ENCODE measurements at places on chromosomes 12 and 14.
A peak's percentile ranks its signal among the peaks of the same experiment; 100 is the strongest.

DNA sequence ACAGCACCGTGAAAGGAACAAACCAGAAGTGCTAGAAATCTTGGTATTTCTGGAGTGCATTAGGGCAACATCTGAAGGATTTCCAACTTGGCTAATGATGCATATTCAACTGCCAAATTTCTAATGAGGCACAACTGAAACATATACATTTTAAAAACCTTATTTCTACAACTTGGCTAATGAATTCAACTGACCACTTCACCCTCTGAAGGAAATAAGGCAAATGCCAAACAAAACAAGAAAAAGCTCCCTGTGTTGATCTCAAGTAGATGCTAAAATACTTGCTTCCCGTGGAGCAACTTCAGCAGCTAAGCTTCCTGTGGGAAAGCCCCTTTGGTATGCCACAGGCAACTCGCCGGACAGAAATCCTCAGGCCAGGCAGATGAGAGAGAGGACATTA lies 167.1 kb downstream of the TTC7B start:
- DNase-seq = no peak

DNA sequence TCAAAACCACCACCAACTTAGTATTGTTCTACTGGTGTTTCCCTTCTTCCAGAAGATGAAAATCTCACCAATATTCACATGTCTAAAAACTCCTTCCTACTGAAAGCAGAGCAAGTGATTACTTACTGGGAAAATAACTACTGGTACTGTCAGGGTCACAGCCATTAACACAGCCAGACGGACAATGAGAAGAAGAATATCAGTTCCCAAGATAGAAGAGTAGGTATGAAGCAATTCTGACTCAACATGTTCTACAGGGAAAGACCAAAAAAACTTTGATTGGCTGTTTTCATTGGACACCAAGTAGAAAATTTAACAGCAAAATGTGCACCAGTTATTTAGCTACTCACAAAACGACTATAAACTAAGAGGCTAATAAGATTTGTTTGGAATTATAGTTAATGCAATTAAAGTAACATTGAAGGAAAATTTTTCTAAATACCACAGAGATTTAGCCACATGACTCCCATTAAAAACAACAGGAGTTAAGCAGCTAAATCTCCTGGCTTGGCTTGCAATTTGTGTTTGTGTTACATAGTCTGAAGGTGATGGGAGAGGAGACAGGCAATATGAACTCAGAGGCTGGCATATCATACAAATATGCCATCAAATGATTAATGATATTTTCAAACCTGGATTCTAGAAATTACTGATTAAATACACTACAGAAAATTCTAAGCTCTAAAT lies 9.5 kb downstream of the SLC38A2 start:
- DNase-seq = no peak

DNA sequence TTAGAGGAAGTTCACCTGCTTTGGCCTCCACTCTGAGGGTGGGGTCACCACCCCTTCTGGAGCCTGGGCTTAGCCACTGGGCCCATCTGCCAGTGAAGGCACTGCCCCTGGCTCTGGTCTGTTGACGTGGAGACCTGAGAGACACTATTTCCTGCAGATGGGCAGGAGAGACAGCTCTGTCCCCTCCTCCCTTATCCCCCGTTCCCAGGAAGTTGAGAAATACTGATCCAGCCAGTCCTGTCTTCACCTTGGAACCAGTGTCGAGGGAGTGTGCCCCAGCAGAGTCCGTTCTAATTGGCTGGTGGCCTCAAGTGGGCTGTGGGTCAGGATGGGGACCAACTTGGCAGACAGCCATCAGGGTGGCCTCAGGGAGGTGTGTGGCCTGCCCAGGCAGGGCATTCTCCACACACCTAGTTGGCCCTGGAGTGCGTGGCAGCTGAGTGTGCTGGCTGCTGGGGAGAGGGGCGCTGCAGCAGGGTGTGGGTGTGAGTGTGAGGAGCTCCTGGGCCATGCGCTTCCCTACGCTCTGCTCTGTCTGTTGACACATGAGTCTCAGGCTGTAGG lies 25.4 kb downstream of the CLSTN3 start:
- no peak for DNase-seq

- no peak for DNase-seq
Measured at GRCh38 chr12:67388331-67389138, 119.4 kb downstream of the CAND1 start.

DNA sequence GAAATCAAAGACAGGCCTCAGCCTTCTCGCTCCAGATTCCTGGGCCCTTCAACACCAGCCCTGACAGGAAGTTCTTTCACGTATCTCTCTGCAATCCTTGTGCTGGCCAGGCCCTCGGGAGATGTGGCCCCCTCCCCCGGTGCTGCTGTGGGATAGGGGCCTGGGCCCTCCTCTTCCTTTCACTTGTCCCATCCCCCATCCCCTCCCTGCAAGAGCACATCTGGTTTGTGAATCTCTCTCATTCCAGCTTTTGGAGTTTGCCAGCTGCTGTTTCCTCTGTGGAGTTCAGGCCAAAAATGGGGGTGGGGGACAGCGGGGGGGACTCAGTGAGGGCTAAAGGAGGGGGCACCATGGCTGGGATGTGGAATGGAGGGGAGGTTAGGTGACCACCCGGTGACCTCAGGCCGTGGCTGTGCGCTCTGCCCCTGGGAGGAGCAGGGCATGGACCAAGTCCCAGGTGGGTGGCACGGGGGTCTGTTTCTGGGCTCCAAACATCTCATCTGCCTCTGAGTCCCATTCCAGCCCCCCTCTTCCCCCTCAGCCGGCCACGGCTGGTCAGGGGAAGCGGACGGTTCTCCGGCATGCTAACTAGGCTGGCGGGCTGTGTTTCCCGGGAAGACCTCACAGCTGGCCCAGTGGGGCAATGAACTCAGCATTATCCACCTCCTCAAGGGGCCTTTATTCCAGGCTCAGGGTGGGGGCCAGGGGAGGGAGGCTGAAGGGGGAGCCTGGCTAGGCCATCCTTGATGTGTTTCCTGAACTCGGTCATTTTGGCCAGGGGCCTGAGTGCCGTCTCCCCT lies 7.4 kb downstream of the LRP1 start:
- peak; percentile 88 for DNase-seq

- no peak for DNase-seq
Measured at GRCh38 chr12:107320033-107320928, 226.9 kb upstream of the CRY1 start.

- no peak for DNase-seq
Measured at GRCh38 chr14:70415788-70416187, 1.1 kb downstream of the SYNJ2BP start.

DNA sequence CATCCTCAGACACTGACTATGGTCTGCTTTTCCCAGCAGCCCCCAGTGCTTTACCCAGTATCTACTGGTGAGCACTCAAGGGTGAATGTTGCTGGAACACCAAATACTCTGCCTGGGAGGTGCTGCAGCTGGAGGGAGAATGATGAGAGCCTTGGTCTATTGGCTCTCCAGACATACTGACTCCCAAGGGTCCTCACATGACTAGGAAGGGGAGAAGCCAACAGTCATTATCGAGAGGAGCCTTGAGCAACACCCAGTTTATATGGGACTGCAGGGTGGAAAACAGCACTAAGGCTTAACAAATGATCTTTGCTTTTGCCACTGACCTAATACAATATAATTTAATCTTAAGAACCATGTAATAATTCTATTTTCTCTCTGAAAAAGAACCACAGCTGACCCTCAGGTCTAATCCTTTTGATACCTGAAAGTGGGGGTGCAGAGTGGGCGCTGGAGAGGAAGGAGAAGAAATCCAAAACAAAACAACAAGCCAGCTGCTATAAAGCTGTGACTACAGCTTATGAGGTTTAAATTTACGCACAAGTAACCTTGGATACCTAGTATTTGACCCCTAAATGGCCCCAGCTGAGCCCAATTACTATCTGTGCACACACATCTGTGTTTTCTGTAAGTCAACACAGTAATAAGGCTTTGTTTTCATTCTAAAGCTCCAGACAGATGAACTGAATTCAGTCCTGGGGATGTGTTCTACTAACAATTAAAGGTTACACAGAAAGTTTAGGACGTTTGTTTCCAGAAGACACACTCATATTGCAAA lies 107.8 kb upstream of the GRIP1 start:
- DNase-seq = no peak

DNA sequence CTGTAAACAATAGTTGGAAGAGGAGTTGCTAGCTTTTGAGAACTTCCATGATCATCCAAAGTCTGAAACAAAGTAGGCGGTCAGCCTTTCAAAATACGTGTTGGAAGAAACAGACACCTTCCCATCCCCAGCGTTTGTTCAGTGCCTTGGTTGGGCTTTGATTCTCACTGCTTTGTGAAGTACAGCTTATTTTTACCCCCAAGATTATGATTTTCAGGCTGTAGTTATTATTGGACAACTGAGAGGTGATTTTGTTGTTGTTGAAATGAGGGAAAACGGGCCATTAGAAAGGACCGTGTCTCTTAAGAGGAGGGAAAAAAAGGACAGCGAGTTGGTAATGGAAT lies 921 bp upstream of the CEP83 start:
- DNase-seq = no peak

DNA sequence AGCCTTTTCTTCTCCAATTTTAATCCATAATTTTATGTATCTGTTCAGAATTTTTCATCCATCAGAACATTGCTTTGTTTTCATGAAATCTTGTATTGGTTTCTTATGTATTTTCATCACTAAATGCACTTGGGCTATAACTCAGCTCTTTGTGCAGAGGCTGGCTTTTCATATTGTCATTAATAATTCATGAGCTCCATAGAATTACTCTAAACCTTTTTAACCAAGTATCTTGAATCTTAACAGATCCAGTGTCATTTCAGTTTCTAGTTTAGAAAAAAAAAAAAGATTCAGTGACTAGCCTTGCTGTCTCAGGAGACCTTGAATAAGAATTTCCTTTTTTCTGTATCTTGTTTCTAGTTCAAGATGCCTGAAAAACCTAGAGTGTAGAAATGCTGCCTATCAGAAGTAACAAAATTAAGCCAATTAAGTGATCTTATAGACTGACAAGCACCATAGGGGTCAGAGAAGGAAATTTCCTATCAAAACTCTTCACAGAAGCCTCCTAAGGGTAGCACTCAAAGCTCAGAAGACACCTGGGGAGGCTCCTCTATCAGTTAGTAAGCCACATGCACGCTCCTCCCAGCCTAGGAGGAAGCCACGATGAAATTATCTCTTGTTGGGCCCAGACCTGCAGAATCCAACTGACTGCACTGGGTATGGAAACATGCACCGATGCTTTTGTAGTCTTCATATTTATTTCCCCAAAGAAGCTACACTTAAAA lies 163.4 kb downstream of the KICS2 start:
- no peak for DNase-seq

DNA sequence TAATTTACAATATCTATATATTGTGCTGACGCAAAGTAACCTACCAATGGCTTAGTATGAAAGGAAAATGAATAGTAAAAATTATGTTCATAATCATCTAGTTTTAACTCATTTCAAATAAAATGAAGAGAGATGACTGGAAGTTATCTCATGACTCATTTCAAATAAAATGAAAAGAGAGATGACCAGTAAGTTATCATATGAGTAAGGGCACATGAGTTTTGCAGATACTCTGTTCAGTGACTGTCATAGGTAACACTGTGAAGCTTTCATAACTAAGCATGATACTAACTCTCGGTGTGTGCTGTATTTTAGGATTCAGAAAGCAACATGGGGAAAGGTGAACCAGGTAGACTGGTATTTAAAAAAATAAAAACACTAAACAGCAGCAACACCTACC lies 364.5 kb upstream of the DIO2 start:
- DNase-seq = no peak

GRCh38 chr14:79627058-79627457 lies 584.2 kb downstream of the DIO2 start:
- DNase-seq = no peak

GRCh38 chr12:128818065-128819022 lies 5.4 kb downstream of the SLC15A4 start:
- no peak for DNase-seq

- DNase-seq = no peak
Measured at GRCh38 chr14:95518045-95518751, 1.7 kb upstream of the SYNE3 start.

GRCh38 chr12:40137252-40137651 lies 31.4 kb upstream of the SLC2A13 start:
- DNase-seq = no peak

DNA sequence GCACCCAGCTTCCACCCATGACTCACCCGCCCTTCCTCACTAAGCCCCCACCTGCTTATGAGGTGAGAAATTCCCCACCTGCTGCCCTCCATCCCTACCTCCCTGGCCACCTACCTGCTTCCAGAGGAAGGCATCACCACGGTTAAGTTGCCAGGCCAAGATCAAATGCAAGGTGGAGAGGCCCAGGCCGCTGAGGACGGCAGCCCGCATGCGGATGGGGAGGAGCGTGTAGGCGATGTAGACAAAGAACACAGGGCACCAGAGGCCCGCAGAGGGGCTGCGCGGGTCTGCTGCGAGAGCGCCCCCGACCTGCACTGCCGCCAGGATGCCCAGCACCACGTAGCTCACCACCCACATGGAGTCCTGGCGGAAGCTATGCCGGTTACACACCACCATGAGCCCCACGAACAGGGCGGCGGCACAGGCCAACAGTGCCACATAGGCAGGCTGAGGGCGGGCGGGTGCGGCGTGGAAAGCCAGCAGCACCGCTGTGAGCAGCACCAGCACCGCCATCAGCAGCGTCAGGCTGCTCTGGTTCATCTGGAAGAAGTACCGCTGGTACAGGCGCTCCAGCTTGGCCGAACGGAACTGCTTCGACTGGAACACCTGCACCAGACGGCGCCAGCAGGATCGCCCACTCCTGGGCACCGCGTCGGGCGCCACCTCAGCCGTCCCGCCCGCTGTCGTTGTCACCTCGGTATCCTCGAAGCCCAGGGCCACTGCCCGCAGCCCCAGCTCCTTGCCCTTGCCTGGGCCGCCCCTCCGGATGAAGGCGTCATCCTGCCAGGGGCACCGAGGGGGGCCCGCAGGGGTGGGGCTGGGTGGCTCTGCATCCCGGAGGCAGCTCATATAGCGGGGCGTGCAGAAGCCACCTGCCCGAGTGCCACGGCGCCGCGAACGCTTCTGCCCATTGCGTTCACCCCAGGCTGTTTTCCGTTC lies 6.2 kb downstream of the ADCY6 start:
- no peak for DNase-seq

DNA sequence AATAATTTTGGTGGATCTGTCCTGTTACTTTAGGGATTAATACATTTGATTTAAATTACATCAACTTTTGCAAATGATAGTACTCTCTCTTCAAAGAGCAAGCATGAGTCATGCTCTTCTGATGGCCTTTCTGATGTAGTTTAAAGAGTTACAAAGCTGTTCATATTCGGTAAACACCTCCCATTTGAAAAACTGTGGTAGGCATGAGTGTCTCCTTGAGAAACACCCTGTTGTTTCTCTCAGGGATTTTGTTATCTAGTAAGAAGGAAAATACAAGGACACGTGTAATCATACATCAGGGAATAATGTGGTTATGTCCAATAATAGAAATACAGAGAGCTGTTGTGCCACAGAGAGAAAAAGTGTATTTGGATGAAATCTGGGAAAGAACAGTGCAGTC lies 53.3 kb upstream of the E2F7 start:
- no peak for DNase-seq

- DNase-seq = no peak
Measured at GRCh38 chr14:88188745-88189416, 134.2 kb downstream of the KCNK10 start.

All from vagina (tissue), 2 donors.